ENCODE measurements at places on chromosomes 12 and 14.

GRCh38 chr14:94098326-94098992, 12.1 kb upstream of the IFI27 start:
- DNase-seq: no peak

DNA sequence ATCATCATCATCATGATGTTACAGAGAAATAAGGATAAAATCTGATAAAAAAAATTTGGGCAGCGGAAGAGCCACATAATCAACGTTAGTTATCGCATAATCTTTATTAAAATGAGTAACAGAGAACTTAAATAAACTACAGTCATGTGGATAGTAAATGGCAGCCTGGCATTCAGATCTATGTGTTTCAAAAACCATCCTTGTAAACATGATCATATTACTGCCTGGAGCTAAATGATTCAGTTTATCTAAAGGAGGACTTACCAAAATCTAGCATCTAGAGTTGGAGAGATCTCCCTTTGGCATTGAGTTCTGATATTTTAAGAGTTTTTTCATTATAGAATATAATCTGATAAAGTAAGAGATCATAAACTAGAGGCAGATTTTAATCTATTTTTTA, 200.1 kb upstream of the MGAT4C start:
- DNase-seq: no peak

GRCh38 chr12:119683816-119684215, 15.9 kb downstream of the PRKAB1 start:
- no peak for DNase-seq

DNA sequence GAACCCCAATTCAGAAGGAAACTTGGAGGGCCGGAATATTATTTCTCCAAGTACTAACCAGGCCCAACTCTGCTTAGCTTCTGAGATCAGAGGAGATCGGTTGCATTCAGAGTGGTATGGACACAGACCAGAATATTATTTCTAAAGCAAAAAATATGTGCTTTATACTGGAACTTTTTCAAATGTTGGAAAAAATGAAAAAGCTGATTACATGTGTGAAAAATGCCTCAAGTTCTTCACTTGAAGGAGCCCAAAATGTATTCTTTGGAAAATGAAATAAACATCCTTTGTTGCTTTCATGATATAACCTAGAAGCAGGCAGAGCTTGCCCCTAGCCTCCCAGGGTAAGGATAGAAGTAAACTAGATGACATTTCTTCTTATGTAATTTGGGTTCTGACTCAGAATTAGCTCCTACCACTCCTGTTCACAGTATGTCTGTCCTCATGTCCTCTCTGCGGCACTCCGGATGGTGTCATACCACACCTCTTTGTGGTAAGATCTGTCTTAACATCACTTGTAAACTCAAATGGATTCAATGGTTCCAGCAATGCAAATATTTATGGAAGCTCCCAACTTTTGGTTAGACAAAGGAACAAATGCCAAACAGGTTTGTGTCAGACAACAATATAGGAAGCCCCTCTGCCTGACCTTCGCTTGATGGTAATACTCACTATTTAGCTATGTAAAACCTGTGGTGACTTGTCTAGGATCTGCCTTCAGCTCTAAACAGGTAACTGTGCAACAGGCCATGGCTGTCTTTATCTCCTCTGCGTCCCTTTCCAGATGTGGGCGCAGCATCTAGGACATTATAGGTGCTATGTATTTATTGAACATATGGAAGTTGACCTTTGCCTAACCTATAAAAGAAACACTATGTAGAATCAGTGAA, 178.5 kb downstream of the SSPN start:
- no peak for DNase-seq

GRCh38 chr12:122523846-122524718, 2.7 kb downstream of the RSRC2 start:
- no peak for DNase-seq

GRCh38 chr14:34713681-34714319, 593 bp downstream of the CFL2 start:
- peak; percentile 68 for DNase-seq

DNA sequence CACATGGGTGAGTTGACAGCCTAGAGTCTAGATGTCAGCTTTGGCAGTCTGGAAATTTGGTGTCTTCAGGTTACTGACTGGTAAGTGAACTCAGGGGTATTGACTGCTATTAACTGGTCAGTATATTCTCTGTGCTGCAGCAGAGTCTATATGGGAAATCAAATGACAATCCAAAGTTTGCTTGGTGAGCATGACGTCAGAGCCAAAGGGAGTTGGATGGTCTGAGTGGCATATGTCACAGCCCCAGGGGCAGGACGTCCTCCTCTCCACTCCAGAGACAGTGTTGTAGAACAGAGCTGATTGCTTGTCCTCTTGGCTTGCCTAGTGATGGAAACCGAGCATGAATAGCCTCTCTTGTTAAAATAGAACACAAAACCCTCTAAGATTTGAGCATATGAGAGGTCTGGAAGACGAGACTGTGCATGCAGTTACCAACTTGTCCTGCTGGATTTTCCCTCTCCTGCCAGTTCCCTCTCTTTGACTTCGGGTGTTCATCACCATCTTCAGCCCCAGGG, 3.3 kb upstream of the TBC1D30 start:
- no peak for DNase-seq

Data from lung microvascular endothelial cell (primary cell).